ENCODE measurements at places on chromosomes 2 and 18. TPM values are rescaled to one million over a fixed set of nuclear protein-coding genes. Genes with fewer than 3 reads are reported as not detected.

The GYPC gene
- total RNA-seq: 50.1 TPM

The LAMA3 gene
- not detected for total RNA-seq

The INPP4A gene
- total RNA-seq: 19.6 TPM

The UGT1A9 gene
- not detected for total RNA-seq

The RGPD3 gene
- 0.27 TPM for total RNA-seq

The C2orf80 gene
- not detected for total RNA-seq

The TUBA4B gene
- not detected for total RNA-seq

The AFF3 gene
- total RNA-seq: 228 TPM

The MC2R gene
- total RNA-seq: not detected

The SIX3 gene
- total RNA-seq: not detected

The TLX2 gene
- not detected for total RNA-seq

The CD28 gene
- total RNA-seq: not detected

The CD302 gene
- total RNA-seq: 1.2 TPM

The DOK6 gene
- not detected for total RNA-seq

The KCNF1 gene
- total RNA-seq: not detected

The GAL3ST2 gene
- total RNA-seq: not detected

The MAP4K3 gene
- total RNA-seq: 9.9 TPM

The SCYGR4 gene
- total RNA-seq: not detected

The FEV gene
- not detected for total RNA-seq

The CCDC148 gene
- not detected for total RNA-seq

The TSGA10 gene
- 20.4 TPM for total RNA-seq

The AGAP1 gene
- total RNA-seq: not detected

The LIMS1 gene
- total RNA-seq: 34.8 TPM

The EVX2 gene
- not detected for total RNA-seq

The AP1S3 gene
- total RNA-seq: 46.3 TPM

The IL36B gene
- not detected for total RNA-seq

The ERFE gene
- not detected for total RNA-seq

The UBXN2A gene
- total RNA-seq: 9.4 TPM

The STAM2 gene
- total RNA-seq: 24.5 TPM

The SOX11 gene
- 0.05 TPM for total RNA-seq

The FAM110C gene
- total RNA-seq: 0.18 TPM

The C2orf72 gene
- not detected for total RNA-seq

The HOXD9 gene
- not detected for total RNA-seq

The CRYBA2 gene
- not detected for total RNA-seq

Measured in activated B cell treated with CpG ODN at 0.5 μM for 24 hours (primary cell).